ENCODE measurements at places on chromosomes 4 and X.
A peak's percentile ranks its signal among the peaks of the same experiment; 100 is the strongest.

DNA sequence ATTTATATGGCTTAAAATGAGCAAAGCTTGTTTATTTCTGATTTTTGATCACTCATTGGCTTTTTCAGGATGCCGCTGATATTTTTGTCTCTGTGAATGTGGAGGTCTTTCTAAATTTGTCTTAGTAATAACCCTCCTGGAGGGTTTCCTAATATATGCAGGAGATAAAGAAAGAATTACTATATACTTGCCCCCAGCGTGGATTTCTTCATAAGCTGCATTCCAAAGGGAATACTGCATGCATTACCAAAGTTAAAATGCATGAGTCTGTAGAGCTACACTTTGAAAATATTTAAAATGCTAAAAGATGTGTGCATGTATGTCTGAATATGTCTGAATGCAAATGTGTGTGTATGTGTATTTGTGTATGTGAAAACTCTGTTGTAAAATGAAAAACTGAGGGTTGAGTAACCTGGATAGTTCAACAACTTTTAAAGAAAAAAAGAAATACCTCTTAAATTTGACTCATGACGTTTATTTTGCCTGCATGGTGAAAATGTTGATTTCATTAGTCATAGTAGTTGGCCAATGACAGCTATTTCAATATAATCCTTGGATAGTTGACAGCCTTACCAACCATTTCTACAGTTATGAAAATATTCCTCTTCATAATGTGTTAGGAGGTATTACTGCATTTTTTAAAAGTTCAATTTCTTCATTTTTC lies 113.2 kb upstream of the ZNF827 start:
- no peak for DNase-seq

DNA sequence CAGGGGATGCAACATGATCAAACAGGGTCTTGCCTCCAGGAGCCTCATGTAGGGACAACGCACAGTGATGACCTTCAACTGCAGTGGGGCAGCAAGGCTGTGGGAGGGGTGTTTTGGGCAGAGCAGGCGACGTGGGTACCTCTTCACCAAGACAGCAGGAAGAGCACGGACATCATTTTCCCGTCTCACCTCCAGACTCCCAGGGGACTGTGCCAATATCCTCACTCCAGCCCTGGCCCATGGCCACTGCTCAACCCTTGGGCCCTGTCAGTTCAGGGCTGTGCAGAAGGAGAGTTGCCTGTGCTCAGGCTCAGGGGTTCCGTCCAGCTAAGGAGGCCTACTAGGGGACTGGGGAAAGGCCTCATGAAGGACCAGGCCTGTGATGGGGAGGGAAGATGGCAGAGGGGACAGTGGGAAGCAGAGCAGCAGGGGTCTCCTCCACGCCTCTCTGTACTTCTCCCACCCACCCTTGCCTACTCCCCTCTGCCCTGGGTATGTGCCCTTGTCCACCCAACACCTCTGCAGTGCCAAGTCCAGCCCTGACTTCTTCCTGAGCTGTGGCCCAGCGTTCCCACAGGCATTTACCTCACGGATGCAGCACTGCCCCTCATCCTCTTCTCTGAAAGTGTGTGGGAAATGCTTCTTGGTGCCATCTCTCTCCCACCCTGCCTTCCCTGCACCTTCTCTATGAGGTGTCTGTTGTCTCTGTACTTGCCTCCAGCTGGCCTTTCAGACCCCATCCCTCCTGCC lies 1.4 kb downstream of the IL9R start:
- DNase-seq: no peak

GRCh38 chrX:9392445-9392844 lies 72.4 kb upstream of the TBL1X start:
- DNase-seq: no peak

DNA sequence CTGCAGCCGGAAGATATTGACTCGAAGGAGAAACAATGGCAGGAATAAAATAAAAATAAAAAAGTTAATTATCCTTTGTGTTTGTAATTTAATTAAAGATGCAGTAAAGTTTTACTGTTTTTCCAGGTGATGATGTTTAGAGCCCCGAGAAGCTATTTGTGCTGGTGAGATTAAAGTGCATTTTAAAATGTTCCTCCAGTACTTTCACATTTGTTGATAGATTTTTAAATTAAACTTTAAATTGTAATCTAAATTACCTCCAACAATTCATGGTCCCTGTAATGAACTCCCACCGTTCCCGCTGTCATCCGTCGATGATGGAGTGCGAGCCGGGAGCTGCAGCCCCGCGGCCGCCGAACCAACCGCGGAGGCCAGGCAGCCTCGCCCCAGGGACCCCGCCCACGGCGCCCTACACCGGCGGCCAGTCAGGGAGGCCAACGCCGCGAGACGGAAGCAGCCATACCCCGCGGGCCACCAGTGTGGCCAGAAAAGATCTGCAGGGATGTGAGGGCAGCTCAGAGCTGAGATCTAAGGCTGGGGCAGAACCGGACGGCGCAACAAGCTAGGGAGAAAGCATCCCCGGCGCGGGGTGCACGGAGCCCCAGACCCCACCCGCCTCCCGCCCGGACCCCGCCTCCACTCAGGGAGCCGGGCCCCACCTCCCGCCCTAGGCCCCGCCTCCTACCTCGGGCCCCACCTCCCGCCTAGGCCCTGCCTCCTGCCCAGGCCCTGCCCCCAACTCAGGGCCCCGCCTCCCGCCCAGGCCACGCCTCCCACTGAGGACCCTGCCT lies 104.0 kb downstream of the FAM53A start:
- peak; percentile 96 for DNase-seq

GRCh38 chr4:170007113-170007512 lies 19.1 kb downstream of the MFAP3L start:
- DNase-seq: no peak

GRCh38 chrX:40199704-40200103 lies 101.9 kb upstream of the BCOR start:
- no peak for DNase-seq

GRCh38 chr4:56414135-56414670 lies 21.2 kb downstream of the PPAT start:
- DNase-seq: no peak

DNA sequence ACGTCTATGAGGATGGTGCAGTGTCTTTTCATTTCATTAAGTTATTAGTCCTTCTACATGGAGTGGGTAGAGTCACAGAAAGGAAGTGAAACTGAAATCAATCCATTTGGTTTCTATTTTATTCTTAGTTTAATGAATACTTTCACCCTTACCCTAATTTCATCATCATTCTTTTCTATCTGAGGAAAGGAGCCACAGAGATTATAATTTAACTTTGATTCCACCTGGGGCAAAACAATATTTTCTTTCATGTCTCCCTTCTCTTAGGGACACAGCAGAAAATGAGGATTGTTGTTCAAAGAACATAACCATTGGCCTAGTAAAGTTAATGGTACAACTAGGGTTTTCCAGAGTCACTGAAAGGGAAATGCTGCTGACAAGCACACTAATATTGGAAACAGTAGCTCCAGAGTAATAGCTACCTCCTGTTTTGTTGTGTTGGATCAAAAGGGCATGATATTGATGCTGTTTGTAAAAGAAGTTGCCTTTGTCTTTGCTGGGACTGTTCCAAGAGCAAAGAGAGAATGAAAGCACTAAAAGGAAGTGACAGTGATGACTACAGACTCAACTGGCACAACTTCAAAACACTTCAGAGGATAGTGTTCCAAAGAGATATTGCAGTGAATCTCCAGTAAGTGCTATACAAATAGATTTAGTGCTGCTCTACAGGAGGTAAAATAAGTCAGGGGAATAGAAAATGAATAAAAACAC lies 247.1 kb upstream of the PITX2 start:
- no peak for DNase-seq

GRCh38 chr4:113644398-113644797 lies 117.1 kb downstream of the CAMK2D start:
- no peak for DNase-seq

- no peak for DNase-seq
Observed at GRCh38 chr4:82661181-82661992, 99.6 kb upstream of the TMEM150C start.

GRCh38 chr4:18935659-18936345 lies 914.2 kb upstream of the LCORL start:
- no peak for DNase-seq

DNA sequence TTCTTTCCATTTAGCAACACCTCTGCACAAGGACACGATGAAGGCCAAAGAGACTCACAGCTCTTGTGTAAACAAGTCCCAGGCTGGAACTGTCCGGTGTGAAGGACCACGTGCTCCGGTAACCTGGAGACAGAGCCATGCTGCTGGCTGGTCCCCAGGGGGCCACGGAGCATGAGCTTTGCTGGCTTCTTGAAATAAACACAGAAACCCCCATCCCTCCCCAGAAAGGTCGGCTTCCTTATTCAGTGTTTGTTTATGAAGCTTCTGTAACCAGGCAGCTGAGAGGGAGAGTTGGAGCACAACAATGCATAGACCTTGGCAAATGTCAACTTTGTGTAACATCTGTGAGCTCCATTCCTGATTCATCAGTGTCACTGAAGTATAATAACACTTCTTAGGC lies 109.4 kb downstream of the GPR143 start:
- no peak for DNase-seq

DNA sequence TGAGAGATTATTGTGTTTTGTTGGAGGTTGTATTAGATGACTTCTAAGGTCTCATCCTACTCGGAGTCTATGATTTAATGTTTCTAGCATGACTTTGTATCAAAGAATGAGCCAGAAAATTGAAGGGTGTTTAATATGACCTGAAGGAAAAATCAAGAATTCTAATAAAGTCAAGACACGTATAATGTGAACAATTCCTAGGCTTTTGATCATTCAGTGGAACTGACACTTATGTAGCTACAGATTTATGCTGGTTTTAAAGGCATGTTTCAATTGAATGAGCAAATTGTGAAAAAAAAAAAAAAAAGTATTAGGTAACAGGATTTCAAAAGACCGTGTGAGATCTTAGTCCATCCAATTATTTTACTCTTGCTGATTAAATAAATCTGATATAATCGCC lies 64.9 kb downstream of the GRID2 start:
- no peak for DNase-seq

DNA sequence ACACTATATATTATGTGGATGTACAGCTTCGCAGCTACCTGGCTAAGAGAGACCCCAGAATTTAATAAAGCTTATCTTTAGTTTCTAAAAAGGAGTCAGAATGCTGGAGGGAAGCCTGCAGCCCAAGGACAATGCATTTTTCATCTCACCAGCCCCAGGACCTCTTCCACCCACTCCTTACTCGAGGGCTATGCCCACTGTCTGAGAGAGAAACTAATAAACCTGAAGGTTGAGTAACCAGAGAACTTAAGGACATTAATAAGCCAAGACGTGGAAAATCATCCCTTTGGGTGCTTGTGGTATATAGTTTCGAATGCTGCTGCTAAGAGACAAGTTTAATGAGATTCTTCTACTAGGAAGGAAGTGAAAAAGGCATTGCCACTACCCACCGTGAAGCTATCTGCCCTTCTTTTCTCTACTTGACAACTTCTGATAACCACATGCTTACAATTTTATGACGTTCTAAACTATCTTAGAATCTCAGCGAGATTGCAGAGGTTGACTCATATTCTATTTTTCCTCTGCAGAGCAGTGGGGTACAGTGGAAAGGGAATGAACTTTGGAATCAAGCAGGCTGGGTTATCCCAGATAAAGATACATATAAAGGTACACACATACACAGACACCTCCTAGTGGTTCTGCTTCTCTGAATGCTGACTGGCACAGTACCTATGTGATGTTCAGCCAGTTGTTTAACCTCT lies 3.3 kb downstream of the RELL1 start:
- DNase-seq: no peak

GRCh38 chrX:36867143-36867542 lies 141.0 kb upstream of the FAM47C start:
- no peak for DNase-seq

GRCh38 chr4:112213856-112214255 lies 17.7 kb upstream of the AP1AR start:
- DNase-seq: no peak

DNA sequence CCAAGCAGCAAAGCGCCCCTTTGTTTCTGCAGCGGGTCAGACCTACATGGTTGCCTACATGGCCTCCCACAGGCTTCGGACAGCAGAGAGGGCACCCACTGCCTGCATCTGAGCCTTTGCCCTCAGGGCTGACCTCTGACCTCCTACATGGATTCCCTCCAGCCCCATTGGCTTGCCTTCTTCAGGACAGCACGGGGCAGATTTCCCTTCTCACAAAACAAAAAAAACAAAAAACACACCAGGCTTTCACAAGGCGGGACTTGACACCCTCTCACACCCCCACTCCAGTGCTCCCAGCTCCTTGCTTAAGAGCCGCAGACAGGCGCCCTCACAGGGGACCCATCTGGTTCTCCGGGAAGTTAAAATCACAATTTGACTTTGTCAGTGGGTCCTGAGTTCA lies 32.9 kb downstream of the ZFYVE28 start:
- no peak for DNase-seq

GRCh38 chr4:138945401-138945800 lies 70.2 kb upstream of the NOCT start:
- no peak for DNase-seq

- peak; percentile 56 for DNase-seq
Observed at GRCh38 chr4:123477711-123478209, 81.2 kb downstream of the SPRY1 start.

DNA sequence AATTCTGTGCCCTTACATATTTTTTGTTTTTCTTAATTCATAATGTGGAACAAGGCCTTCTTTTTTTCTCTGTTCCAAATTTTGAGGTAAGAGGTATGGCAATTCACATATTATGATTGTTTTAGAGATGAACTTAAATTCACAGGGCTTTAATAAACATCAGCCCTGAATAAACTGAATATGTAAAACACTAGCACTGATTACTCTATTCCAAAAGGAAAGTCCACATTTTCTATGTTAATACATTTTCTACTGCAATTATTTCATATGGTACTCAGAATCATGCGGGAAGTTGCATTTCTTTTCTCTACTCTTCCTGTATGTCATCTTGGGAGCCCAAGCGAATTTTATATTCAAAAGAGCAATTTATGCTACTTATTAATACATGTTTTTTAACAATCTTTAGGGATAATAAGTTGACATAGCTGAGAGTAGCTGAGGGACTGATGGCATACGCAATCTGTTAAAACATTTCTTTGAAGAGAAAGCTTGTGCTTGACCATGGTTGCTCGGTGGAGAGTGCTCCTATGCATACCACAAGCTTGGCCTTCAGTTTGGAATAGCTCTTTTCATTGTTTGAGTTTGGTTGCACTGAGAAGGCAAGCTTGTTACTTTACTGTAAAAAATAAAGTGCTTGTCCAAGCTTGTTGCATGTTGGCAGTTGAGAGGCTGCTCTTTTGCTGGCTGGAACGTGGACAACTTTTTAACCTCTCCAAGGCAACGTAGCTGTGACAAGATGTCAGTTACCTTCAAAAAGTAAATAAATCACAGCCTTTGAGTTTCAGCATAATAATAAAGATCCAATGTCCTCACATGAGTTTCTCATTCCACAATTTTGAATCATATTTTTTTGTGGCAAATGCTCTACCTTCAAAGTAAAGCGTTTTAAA lies 196.3 kb upstream of the SPRY1 start:
- no peak for DNase-seq

GRCh38 chr4:17309567-17310268 lies 202.2 kb downstream of the QDPR start:
- no peak for DNase-seq

All from Right ventricle myocardium inferior (tissue), 1 donor.